ENCODE measurements at places on chromosomes 3 and 15. TPM values are rescaled to one million over a fixed set of nuclear protein-coding genes. Genes with fewer than 3 reads are reported as not detected.

NDN gene
- total RNA-seq = 1.3 TPM

KIF15 gene
- 24.0 TPM for total RNA-seq

GOLGA6L1 gene
- not detected for total RNA-seq

USP4 gene
- 71.5 TPM for total RNA-seq

ZNF620 gene
- 6.7 TPM for total RNA-seq

RSRC1 gene
- total RNA-seq = 38.2 TPM

GRAMD2A gene
- not detected for total RNA-seq

SCN5A gene
- total RNA-seq = 0.63 TPM

XCR1 gene
- total RNA-seq = not detected

TERB2 gene
- total RNA-seq = not detected

ROBO2 gene
- not detected for total RNA-seq

TMEM212 gene
- not detected for total RNA-seq

MKRN3 gene
- total RNA-seq = 1.1 TPM

EID1 gene
- total RNA-seq = 141 TPM

TGM4 gene
- not detected for total RNA-seq

INSYN1 gene
- total RNA-seq = not detected

RCN2 gene
- total RNA-seq = 35.0 TPM

RBM5 gene
- 101 TPM for total RNA-seq

PPP1R14D gene
- total RNA-seq = not detected

ALDH1L1 gene
- not detected for total RNA-seq

GTF2E1 gene
- 24.6 TPM for total RNA-seq

ADAMTS7 gene
- total RNA-seq = 0.48 TPM

DZIP3 gene
- total RNA-seq = 8.7 TPM

HIGD2B gene
- total RNA-seq = 0.32 TPM

SI gene
- total RNA-seq = not detected

CKMT1B gene
- 0.25 TPM for total RNA-seq

GOLGA8G gene
- total RNA-seq = not detected

ACTC1 gene
- not detected for total RNA-seq

LEKR1 gene
- total RNA-seq = 0.48 TPM

PDIA3 gene
- total RNA-seq = 362 TPM

TM6SF1 gene
- 2.1 TPM for total RNA-seq

GALNT15 gene
- total RNA-seq = not detected

MFN1 gene
- 33.7 TPM for total RNA-seq

ST3GAL6 gene
- total RNA-seq = not detected

FBXO40 gene
- total RNA-seq = not detected

GABRR3 gene
- not detected for total RNA-seq

ACP3 gene
- total RNA-seq = not detected

GREM1 gene
- not detected for total RNA-seq

SPTBN5 gene
- 0.23 TPM for total RNA-seq

MGLL gene
- total RNA-seq = 2.2 TPM

FANCD2OS gene
- not detected for total RNA-seq

PATL2 gene
- 5.4 TPM for total RNA-seq

DUOXA1 gene
- total RNA-seq = not detected

MESP2 gene
- total RNA-seq = not detected

Measured in activated CD8-positive, alpha-beta memory T cell treated with anti-CD3 and anti-CD28 coated beads for 36 hours (primary cell).